NCI-H2227 treated with DMSO at 0.1 percent for 48 hours (cell line): ENCODE measurements at places on chromosomes 7 and 10.

DNA sequence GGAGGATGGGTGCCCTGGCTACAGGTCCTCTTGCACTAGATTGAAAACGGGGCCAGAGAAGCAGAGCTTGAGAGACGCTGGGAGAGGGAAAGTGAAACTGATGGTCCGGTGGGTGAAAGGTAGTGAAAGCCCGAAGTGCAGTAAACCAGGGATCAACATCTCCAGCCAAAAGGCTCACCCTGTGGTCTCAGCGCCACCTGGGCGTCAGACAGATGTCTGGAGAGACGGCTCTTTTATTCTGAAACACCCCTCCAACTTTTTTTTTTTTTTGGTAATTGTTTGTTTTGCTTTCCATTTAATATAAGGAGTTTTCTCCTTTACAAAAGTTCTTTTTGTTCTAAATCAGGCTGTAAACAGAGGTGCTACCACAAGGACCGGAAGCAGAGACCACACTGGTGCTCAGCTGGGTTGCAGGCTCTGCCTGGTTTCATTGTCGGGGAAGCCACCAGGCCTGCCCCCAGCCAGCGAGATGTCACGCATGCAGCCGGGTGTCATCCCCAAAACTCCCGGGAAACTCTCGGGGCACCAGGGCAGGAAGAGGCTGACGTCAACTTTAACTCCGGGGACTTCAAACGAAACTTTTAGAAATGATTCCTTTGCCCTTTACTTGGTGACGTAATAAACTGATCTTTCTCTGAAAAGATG is 11.2 kb downstream of the IL2RA start:
- no peak for DNase-seq

GRCh38 chr7:83996879-83997278 is 197.7 kb downstream of the SEMA3A start:
- no peak for DNase-seq

- DNase-seq = no peak
Observed at GRCh38 chr7:43303740-43304241, 191.3 kb downstream of the HECW1 start.

DNA sequence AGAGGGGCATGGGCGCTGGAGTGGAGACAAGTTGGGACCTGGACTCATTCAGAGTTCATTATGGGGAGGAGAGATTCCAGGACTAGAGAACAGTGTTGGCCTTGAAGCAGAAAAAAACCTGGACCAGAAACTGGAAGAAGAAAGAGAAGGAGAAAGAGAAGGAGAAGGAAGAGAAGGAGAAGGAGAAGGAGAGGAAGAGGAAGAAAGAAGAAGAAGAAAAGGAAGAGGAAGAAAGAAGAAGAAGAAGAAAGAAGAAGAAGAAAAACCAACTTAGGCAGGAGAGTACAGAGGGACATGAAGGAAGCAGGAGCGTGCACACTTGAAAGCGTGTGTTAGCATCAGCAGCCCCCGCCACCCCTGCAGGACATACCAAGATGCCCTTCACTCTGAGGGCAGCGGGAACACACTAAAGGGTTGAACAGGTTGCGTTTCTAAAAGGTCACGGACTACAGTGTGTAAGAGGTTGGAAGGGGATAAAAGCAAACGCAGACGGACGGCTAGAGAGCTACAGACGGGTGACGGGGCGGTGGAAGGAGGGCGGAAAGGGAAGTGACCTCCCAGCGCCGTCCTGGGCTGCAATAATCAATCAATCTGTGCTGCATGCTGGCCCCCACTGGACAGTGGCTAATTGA is 95.3 kb downstream of the SEC61G start:
- no peak for DNase-seq

GRCh38 chr10:86321568-86321967 is 45.0 kb downstream of the GRID1 start:
- DNase-seq = no peak

DNA sequence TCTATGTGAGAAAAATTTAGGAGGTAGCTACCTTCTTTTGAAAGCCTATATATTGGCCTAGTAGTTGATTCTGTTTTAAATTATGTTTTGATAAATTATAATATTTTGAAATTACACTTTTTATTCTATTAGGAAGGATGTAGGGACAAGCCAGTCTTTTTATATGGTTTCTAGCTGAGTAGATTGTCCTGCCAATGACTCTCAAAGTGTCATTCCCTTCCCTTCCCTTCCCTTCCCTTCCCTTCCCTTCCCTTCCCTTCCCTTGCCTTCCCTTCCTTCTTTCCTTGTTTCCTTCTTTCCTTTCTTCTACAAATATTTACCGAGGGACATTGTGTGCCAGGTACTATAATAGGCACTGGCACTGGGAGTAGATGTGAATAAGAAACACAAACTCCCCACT is 99.7 kb upstream of the HDAC9 start:
- no peak for DNase-seq

DNA sequence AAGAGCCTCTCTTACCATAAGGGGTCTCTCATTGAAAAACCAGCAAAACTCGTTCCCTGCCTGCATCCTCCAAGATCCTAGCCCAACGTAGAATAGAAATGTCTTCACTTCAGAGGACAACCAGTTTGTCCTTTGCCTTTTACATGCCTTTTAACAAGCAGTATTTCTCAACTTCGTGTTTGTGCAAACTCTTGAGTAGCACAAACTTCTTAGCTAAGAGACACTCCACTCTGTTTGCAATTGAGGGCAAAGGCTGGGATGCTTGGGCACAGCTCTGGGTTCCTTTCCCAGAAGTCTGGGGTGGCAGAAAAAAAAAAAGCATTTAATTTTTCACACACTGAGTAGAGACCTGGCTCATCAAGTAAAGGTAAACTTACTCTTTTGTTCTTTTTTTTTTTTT is 19.5 kb upstream of the KCTD7 start:
- no peak for DNase-seq

DNA sequence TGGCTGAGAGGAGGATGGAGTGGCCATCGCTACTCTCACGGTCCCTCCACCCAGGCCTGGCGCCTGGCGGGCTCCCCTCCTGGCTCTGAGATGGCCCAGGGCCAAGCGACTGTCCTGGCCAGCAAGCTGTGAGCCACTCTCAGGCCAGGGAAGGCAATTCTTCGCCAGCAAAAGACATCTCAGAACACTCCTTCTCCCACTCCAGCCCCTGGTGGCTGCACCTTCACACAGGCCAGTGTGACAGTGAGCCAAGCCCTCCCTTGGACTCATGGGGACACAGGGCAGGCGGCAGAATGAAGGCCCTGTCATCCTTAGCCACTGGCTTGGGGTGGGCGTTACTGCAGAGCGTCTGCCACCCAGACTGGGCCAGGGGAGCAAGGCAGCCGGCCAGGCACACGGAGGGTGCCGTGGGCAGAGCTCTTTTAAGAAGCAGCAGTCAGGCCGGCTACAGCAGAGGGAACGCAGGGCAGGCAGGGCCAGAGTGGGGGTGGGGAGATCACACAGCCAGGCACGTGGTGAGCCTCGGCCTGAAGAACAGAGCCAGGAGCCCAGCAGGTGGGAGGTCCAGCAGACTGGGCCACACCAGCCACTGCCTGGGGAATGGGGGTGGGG is 14.4 kb downstream of the STK32C start:
- DNase-seq = no peak

DNA sequence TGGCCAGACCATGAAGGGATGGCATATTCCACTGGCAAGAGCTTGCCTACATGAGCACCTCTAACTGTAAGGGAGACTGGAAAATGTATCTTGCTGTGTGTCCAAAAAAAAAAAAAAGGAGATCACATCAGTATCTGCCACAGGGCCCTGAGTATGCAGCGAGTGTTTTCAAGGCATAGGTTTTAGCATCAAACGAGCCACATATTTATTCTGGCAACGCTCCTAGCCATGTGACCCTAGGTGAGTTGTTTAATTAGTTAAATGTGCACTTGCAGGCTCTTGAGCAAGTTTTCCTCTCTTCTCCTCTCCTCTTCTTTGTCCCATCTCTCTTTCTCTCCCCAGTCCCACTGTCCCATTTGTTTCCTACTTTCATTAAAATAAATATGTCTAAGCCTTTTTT is 428.7 kb upstream of the AKR1E2 start:
- DNase-seq = no peak

GRCh38 chr10:4194231-4194630 is 409.2 kb upstream of the KLF6 start:
- no peak for DNase-seq

DNA sequence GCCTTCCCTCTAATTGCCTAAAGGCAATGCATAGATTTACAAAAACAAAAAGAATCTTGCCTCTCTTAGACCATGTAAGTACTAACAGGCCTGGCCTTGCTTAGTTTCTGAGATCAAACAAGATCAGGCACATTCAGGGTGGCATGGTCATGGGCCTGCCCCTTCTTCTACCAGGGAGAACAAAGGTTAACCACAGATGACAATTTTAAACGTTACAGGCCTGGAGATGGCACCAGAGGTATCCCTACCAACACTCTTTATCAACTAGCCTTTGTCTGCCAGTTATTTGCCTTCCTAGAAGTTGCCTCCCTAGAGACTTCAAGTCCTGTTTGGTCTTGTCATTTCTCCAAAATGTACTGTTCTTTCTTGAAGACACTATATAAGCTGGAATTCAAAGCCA is 252.6 kb downstream of the DOCK4 start:
- no peak for DNase-seq

GRCh38 chr7:129854401-129854800 is 98.4 kb downstream of the UBE2H start:
- no peak for DNase-seq

DNA sequence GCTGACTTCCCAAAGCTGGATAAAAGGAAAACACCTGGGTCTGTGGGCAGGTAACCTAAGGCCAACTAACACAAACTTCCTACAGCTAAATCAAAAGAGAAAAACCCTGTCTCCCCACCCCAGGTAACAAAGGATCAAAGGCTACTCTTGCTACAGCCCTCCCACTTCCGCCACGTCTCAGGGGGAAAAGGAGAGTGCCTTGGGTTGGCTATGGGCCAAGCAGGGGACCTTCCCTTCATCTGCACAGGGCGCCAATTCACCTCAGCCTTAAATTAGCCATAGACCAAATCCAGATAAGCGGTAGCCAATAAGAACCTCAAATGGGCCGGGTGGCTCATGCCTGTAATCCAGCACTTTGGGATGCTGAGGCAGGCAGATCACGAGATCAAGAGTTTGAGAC is 69.1 kb upstream of the LANCL2 start:
- no peak for DNase-seq

DNA sequence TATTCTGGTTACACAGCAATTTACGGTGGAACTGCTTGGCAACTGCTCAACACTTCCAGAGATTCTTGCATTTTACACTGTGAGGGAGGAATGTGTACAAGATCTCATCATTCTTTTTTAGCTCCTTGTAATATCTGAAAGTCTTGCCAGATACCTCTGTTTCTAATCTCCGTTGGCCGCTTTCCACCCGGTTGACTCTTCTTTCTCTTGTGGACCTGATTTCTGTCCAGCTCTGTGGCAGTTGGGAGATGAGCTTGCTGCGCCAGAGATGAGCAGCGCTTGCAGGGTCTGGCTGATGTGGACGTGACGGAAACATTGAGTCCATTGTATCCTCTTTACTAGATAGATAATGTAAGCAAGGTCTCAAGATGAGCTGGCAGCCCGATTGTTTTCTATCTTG is 27.6 kb downstream of the SPAG6 start:
- DNase-seq = no peak

DNA sequence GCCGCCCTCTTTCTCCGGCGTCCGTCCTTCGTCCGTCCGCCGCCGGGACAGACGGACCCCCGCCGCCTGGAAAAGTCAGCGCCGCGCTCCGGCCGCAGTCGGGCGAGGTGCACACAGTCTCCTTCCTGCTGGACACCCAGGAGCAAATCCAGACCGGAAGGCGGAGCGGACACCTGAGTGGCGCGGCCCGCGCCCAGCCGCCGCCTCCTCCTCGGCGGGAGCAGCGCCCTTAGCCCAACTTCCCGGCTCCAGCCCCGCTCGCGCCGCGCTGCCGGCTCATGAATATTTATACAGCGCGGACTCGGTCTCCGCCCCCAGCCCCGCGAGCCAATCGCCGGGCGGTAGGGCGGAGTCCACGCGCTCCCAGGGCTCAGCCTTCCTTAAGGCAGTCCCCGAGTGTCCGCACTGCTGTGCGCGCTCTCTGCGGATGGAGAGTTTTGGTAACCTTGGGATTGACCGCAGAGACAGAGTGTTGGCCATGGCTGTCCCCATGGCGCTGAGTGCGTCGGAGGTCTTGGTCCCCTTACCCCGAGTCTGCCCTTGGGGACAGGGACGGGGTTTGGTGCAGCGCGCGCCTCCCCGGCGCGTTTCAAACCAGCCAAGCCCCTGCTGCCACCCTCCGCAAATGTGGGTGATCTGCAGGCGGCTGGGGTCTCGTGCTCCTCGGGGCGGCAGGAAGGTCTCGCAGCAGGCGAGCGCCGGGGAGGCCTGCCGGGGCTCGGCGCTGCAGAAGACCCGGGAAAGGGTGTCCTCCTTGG is at the start of gene FZD8:
TSS of gene FZD8 (minus strand) at position 262 of the 758 bp plus-strand sequence. CDS start 867 bp downstream, outside the sequence.
- peak; percentile 34 for DNase-seq
